Hepatocyte (in vitro differentiated cells): ENCODE measurements at places on chromosomes 4 and X.

- DNase-seq = no peak
Measured at GRCh38 chr4:53011259-53011905, 149.3 kb downstream of the RASL11B start.

DNA sequence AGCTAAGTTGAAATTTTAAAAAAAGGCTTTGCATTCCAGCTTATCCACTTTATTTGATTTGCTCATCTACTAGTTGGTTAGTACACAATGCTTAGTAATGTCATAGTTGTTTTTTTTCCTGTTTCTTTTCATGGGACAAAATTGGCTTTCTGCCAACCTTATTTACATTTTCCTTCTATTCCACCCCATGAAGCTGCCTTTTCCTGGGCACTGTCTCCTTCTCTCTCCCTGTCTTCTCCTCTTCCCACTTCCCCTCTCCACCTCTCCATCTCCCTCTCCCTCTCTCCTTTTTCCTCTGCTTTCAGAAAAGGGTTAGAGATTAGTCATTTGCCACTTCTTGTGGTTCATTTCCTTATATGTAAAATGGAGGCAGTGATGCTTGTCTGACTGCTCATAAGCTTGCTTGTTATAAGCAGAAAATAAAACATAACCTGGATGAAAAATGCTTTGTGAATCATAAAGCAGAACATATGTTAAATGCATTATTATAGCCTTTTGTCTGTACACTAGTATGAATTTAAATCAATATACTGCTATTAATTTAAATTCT, 181.9 kb downstream of the CEP135 start:
- no peak for DNase-seq

DNA sequence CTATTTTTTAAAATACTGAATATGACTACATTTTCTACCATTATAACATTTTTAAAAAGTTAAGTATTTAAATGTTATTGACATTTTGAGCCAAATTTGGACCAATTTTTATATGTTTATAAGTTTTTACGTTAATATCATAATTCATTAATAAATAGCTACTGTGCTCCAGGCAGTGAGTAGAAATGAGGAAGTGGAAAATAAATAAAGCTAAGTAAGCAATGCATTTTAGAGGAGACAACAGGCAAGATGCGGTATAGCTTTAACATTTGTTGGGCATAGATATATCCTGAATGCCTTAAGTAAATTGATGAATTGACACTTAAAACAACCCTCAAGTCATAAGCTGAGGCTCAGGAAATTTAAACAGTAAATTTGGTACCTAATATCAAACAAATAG, 474.8 kb downstream of the PCDH10 start:
- no peak for DNase-seq

DNA sequence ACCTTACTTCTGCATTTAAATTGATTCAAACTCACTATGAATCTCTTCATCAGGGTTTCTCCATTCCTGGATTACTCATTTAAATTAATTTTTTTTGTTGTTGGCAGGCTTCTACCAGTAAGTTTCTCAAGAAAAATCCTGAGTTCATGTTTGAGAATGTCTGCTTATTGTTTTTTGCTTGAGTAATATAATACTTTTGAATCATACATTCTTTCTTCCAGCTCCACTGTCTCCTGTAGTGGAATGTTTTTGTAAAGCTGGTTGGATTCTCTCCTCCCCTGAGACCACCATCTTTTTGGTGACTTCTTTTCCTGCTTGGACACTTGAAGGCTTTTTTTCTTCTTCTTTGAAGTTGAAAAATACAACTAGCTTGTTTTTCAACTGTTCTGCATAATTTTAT, 4.3 kb upstream of the MID1IP1 start:
- DNase-seq = no peak

DNA sequence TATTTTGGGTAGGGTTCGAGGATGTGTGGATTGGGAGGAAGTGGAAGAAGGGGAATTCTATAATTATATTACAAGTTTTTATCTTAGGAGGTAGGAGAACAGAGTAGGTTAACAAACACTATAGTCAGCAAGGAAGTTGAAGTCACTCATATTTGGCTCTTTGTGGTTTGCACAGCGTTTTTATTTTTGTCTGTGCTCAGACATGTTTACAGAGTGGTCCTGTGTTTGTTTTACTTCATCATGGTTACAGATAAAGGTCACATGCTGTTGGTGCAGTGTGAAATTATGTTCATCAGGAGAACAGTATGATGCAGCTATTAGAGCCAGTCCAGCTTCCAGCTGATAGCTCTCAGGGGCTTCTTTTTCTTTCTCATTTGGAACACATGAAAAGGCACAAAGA, 299.9 kb upstream of the SFRP2 start:
- DNase-seq = no peak

GRCh38 chrX:150715184-150715583, 22.0 kb downstream of the MTMR1 start:
- DNase-seq = no peak

DNA sequence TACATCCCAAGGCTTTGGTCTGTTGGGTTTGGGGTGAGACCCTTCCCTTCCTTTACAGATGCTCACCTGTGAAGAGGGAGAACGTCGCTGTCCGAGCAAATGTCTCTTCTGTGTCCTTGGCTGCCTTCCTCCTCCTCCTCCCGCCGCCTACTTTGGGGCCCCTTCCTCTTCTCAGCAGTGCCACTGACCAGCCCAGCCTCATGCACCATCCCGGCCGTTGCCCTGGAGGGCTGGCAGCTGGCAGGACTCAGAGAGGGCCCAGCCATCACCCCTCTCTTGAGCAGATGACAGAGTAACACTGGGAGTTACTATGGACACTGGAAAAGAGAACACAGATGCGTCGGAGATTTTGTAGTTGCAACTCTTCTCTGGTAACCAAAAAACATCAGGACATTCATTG, 68.2 kb downstream of the TRMT44 start:
- DNase-seq = no peak

- no peak for DNase-seq
Measured at GRCh38 chr4:87716371-87717265, 66.5 kb downstream of the DMP1 start.

DNA sequence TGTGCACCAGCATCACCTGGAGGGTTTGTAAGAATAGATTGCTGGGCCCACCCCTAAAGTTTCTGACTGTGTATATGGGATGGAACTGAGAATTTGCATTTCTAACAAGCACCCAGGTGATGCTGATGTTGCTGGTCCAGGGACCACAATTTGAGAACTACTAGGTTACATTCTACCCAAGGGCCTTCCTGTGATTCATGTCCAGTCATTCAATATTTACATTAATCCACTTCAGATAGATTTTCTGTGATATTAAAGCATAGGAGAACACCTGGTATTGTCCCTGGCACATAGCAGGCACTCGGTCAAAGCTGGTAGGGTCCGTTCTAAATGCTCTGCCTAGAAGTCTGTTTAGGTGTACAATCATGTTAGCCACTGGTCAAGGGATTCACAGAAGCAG, 19.5 kb upstream of the XPNPEP2 start:
- DNase-seq = no peak

DNA sequence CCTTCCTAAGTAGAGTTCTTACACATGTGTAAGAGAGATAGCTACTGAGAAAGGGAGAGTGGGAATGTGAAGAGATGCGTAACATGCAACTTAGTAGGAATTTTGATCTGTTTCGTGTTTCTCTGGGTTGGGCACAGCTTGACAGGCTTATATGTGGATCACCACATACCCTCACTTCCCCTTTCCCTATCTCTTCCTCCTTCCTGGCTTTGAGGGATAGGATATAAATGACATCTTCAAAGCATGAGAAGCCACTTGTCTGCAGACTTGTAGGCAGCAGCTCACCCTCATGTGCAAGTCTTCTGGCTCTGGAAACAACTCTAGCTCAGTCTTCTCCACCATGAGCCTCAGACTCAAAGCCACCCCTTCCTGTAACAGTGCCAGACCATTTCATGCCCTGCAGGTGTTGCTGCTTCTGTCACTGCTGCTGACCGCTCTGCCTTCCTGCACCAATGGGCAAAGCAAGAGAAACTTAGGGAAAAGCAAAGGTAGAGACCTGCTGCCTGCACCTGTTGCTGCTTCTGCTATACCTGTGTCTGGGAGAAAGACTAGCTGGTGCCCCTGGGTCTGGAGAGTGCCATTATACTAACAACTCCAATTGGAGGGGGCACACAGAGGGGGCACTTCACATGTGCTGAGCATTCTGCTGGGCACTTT, 5.4 kb upstream of the PF4V1 start:
- no peak for DNase-seq

- DNase-seq = no peak
Measured at GRCh38 chrX:80816051-80816450, 6.4 kb upstream of the BRWD3 start.

GRCh38 chr4:6142511-6142910, 57.8 kb downstream of the JAKMIP1 start:
- no peak for DNase-seq

DNA sequence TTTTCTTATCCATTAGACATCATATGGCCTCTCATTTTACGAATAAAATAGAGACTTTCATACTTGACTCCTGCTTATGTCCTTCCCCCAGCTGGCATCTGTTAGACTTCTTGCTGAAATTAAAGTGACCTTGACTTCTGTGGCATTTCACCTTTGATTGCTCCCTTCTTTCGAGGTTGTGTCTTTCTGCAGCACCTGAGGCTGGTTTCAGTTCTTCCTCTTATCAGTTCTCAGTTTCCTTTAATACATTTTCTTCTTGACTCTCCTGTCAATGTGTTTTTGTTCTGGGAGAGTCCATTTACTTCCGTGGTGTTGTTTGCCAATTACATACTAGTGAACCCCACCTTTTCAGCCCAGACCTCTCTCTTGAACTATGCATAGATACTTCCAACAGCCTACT, 81.6 kb downstream of the RBPJ start:
- no peak for DNase-seq

DNA sequence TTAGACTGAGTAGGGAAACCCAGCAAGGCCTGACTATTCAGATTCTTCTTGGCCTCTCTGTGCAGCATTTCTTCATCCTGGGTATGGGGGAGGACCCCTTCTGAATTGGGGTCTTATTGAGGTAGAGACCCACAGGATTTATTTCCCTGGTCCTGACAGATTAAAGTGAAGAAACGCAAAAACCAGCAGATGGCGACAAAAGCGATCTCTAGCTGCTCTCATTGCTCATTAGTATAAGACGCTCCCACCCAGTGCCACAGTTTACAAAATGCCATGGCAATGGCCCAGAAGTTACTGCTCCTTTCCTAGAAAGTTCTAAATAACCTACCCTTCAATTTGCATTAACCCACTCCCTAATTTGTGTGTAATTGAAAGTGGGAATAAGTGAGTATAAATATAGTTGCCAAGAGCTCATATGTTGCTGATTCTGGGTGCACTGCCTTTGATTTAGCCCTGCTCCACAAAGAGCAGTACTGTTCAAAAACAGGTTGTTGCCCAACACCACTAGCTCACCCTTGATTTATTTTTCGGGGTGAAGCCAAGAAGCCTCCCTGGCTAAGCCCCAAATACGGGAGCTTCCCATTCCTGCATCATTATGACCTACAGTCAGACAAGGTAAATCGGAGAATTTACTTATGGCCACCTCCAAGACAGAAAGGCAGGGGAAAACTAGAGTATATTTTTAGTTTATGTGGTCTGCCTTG, 3.7 kb upstream of the BEX4 start:
- peak; percentile 62 for DNase-seq

DNA sequence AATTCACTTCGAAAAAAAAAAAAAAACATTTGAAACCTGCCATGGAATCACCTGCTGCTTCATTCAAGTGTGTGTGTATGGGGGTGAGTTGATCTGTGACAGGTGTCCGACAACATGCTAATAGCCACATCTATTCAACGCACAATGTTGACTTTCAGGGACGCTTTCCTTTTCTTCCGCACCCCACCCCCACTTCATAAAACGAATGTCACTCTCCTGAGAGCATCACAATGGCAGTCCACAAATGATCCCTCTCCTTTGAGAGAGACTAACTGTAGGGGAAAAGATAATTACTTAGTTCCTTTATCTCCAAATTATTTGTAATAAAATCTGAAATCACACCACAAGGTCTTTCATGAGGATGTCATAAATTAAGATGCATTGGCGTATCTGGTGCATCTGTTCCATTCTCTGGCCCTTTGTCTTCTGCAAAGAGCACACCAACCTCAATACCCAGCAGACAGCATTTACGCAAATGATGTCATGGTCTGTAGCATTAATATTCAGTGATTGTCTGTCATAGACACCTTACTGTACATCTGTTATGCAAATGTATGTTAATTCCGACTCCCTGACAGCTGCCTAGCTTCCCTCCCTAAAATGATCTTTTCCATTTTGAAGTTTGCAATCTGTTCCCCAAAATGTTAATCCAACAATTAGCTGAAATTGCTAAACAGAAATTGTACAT, 640.0 kb upstream of the BOD1L1 start:
- no peak for DNase-seq

GRCh38 chr4:163871078-163871477, 376.6 kb downstream of the TMA16 start:
- no peak for DNase-seq

DNA sequence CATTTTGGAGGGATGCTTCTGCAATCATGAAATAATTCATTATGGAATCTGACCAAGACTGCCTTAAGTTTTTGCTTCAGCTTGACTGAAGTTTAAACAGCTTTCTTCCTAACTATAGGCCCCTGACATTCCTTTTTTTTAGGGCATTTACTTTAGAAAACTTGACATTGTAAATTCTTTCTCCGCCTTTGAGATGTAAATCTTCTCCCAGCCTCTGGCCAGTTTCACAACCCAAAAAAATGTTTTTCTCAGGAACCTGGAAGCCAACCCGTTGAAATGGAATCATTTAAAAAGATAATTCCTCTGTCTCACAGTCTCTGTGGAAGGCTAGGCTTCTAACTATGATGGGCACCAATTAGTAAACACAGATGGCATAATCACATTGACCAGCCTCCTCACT, 710.4 kb upstream of the PABPC4L start:
- DNase-seq = no peak

DNA sequence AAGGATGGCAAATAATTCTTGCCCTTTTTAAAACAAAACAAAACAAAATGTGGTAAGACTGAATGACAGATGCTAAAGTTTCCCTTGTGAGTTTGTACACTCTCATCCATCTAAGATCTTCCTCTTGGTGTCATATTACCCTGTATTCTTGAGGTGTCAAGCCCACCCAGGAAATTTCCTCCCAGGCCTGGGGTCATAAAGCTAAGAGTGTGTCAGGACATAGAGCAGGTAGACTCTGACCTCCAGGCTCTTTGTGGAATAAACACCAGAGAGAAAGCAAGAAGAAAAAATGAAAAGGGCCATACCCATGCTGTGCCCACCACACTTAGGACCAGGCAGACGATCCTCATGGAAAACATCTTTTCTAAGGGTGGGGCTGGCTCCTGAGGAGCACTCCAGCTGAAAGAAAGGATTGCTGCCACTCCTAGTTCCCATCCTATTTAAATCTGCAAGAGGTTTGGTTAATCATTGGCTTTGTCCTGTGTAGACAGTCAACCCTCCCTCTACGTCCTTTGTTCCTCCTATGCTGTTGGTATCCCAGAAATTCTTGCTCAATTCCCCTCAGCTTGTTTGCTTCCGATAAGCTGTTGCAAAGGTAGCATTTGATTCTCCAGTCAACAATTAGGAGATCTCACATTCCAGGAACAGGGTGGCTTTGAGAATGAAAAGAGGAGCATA, at the start of gene FGA:
Gene FGA (minus strand): TSS at position 414 of the 678 bp plus-strand sequence. CDS start 55 bp downstream, at position 359.
- DNase-seq = peak; percentile 72

- no peak for DNase-seq
Measured at GRCh38 chr4:150827226-150827625, 187.9 kb downstream of the LRBA start.

- DNase-seq = peak; percentile 45
Measured at GRCh38 chrX:140817943-140818342, 108.4 kb downstream of the LINC00632 start.
